Activated CD4-positive, alpha-beta T cell treated with anti-CD3 and anti-CD28 coated beads for 24 hours (primary cell): ENCODE measurements at places on chromosomes 5 and 9.

- DNase-seq, result no peak
Measured at GRCh38 chr5:112917453-112917995, 4.5 kb downstream of the REEP5 start.

DNA sequence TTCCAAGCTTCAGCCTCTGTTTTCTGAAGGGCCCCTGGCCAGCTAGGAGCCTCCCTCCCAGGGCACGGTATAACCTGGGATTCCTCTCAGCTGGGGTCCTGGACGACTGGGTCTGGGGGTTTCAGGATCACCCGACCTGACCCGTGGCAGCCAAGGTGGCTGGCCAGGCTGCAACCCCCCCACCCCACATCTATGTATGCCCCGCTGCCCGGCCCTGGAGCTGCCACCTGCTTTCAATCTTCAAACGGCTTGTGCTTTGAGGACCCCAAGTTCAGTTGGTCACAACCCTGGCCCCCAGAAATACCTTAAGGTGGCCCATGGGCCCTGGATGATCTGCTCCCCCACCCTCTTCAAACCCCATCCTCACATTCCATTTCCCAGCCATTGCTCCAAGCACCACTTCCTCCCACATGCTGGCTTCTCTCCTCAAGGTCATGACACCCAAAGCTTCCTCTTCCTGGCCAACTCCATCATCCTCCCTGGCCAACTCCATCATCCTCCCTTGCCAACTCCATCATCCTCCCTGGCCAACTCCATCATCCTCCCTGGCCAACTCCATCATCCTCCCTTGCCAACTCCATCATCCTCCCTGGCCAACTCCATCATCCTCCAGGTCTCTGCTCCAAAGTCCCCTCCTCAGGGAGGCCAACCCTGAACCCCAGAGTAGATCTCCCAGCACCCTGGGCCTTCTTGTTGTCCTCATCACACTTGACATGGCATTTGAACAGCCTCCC lies 17.2 kb upstream of the TTLL11 start:
- no peak for DNase-seq

GRCh38 chr9:37908283-37908682 lies 4.4 kb upstream of the SLC25A51 start:
- no peak for DNase-seq

DNA sequence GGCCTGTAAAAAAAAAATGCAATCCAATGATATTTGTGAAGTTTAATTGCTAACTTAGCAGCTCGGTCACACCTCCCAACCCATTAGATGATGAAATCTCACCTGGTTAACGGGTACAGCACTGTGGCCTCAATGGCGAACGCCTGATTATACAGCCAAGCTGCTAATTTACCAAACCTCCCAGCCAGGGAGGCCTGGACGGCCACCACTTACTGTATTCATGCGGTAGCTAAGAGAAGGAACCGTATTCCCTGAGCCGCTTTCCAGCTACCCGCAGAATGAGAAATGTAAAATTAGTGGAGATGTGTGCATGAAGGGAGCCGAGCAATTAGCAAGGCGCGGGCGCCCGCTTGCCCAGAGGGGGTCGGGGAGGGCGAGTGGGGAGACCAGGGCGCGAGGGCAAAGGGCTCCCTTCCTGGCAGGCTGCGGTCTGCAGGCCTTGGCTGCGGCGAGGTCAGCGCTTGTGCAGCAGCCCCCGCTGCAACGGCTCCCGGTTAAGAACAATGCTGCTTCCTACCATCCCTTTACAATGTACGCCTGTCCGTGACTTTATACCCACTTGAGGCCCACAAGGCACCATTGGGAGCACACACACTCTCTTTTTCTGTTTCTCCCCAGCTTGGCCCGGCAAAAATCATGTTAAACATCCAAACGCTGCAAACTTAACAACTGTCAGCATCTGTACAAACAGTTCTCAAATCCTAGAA lies 70.4 kb upstream of the TBCA start:
- DNase-seq, result no peak

- no peak for DNase-seq
Measured at GRCh38 chr9:110133059-110133458, 74.9 kb downstream of the C9orf152 start.
